ENCODE measurements at places on chromosomes 1 and 21.

DNA sequence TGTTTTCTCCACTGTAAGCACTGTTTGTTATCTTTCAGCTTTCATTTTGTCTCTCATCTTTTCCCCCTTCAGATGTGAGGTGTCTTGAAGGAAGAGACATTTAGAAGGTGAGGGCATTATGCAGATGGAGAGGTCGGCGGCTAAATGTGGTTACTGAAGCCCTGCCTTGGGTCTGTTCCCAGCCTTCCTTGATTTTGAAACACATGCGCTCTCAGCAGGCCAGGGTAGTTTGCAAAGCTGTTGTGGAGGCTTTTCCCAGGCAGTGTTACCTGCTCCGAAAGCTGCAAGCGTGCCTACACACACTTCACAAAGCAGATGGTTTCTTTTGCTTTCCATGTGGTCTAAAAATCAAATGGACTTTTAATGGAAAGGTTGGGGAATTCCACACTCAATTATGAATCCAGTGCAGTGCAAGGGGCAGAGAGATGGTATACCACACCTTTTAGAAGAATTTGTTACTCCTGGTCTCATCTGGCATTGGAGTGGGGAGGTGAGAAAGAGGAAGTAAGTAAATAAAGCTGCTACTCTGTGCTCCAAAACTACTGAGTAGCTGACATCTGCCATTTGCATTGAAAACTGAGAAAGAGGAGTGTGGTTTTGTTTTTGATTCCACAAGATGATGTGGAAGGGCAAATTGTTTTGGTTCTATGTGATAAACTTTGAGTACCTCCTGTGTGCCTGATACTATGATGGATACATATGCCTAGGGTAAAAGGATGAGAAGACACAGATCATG, 91.9 kb downstream of the NFIA start:
- DNase-seq: no peak

DNA sequence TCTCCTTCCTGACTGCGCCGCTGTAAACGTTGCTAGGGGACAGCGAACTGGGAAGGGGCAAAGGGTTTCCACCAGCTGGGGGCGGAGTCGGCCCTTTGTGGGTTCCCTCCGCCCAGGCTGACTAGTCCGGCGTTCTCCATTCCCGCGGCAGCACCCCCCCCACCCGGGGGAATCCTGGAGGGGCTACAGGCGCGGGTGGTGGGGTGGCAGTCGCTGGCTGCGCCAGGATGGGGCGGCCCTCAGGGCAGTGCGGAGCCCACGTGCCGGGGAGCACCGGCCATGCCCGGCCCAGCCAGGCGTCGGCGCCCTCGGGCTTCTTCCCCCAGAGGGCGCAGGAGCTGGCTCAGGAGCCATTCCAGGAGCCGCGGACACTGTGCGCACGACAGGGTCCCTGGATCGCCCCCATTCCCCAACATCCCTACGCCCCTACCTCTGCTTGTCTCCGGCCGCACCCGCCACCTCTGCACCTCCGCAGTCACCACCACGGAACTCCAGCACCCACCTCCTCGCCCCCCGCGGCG, 476 bp downstream of the BATF3 start:
- DNase-seq: no peak

- DNase-seq: no peak
These were observed 4.5 kb upstream of the EDEM3 start for GRCh38 chr1:184759112-184759511.

DNA sequence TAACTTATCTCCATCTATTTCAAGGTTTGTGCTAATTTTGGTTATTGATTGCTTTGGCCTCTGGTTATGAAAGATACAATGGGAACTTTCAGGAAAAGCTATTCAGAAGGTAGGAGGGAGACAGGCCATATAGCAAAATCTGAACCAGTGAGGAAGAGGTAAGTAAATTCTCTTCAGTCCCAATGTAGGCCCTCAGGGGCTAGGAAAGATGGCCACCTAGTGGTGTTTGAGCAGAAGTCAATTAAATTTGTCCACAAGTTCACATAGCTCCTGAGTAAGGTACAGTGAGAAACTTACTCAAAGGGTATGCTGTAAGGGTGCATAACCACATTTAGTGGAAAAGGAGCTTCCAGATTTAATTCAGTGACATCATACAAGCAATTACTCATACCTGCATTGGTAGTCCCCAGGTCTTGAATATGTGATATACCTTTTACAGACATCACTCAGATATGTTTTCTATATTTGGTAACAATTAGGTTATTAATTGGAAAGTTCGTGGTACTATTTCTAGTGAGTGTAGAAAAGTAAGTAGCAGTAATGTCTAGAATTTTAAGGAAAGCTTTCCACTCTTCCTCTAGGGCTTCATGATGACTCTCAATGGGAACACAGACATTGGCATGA, 21.4 kb upstream of the FMO1 start:
- DNase-seq: peak; percentile 6

- DNase-seq: no peak
These were observed 44.5 kb upstream of the VAMP3 start for GRCh38 chr1:7726623-7727022.

DNA sequence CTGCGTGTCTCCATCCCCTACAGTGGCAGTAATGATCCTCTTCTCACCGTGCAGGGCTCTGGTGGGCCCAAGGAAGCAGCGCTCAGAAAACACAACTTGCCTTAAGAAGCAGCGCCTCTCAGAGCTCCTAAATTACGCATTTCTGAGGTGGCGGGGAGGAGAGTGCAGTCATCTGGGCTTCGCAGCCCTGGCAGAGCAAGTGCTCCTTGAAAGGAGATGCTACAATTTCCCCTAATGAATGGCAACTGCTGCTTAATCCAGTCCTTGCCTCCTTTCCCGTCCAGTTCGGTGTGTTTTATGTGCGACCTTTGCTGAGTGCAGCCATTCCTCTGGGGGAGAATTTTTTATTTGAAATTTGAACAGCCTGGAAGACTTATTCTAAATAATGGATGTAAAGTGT, 287.3 kb downstream of the PTPRU start:
- DNase-seq: no peak

DNA sequence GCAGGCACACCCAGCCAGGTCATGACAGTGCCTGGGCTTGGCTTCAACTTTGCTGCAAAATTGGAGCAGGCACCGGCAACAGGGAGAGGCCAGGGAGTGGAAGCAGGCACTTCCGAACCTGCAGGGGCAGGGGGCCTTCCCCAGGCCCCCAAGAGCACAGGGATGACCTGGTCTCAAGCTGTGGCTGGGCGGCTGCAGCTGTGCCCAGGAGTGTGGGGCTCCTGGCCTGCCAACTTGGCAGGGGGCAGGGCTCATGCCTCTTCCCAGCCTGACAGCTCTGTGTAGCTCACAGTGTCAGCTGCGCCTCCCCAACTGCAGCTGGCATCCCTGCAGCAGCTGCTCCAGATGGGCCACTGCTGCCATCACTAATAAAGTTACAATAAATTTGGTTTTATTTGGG, 51.5 kb upstream of the SCYL3 start:
- no peak for DNase-seq

GRCh38 chr1:150576367-150576711, 3.1 kb downstream of the MCL1 start:
- DNase-seq: no peak

- DNase-seq: no peak
These were observed 36.7 kb upstream of the KIF26B start for GRCh38 chr1:245118066-245118465.

DNA sequence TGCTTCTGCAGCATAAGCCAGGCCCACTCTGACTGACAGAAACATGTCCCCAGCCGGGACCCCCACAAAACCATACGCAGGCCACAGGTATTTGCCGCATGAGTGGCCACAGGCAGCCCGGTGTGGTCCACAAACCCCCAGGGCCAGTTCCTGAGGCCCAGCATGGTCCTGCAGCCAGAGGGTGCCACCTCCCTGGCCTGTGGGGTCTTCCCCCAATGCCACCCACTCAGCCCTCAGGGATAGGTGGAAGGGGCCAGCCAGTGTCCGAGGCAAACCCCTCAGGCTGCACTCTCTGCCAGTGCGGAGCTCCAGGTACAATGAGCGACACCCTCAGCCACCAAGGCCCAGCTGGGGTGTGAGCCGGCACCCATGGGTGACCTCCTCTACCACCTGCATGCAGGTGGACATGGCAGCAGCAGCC, 43.5 kb downstream of the UBE2G2 start:
- DNase-seq: no peak

- no peak for DNase-seq
These were observed 69.2 kb upstream of the PDE9A start for GRCh38 chr21:42584296-42584641.

DNA sequence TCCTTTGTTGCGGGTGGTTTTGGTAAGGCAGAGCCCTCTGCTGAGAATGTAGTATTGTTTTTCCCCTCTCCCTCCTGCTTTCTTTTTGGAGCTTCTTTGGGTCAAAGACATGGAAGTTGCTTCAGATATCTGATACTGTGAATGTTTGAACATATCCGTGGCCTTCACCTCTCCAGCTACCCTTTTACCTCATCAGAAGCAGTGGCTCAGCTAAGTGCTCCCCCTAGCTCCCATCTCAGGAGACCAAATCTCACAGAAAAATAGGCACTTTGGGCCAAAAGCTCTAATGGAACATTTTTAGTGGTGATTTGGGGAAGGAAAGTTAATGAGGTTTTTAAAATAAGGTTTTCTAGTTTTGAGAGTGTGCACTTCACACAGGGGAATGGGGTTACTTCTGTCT, 6.3 kb downstream of the TMEM200B start:
- no peak for DNase-seq

GRCh38 chr1:242011894-242012660, 13.2 kb upstream of the MAP1LC3C start:
- DNase-seq: no peak

GRCh38 chr1:44828841-44829440, 14.1 kb downstream of the PTCH2 start:
- no peak for DNase-seq

DNA sequence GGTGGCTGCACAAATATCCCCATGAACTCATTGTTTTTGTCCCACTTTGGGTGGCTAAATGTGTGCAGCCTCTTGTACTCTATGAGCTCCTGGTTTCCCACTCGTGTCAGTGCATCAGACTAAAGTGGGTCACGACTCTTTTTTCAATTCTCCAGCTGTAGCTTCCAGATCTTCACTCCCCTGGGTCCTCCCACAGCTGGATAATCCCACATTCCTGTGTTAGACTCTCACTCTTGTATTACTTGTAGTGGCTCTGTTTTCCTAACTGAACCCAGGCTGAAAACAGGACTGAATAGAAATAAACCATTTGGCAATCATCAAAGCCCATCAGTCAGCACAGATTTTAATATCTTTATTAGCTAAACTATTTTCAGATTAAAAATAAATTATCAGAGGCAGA, 60.4 kb downstream of the UBE2U start:
- DNase-seq: no peak

- DNase-seq: no peak
These were observed 69.0 kb downstream of the DHRS3 start for GRCh38 chr1:12548973-12549459.

DNA sequence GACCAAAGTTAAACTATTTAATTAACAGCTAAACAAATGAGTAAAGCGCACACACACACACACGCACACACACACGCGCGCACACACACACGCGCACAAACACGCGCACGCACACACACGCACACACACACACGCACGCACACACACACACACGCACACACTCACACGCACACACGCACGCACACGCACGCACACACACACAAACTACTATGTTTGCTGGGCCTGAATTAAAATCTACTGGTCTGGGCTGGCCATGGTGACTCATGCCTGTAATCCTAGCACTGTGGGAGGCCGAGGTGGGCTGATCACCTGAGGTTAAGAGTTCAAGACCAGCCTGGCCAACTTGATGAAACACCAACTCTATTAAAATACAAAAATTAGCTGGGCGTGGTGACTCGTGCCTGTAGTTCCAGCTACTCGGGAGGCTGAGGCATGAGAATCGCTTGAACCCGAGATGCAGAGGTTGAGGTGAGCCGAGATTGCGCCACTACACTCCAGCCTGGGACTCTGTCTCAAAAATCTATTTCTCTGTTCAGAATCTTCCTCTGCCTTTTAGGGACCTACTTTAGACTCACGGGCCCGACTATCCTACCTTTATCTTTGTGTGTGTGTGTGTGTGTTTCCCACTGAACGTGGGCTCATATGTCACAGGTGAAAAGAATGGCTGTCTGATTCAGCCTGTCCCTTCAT, 37.5 kb upstream of the DNAJC11 start:
- no peak for DNase-seq

- no peak for DNase-seq
These were observed 24.5 kb downstream of the NEK2 start for GRCh38 chr1:211650904-211651303.

GRCh38 chr1:175833951-175834350, 90.6 kb upstream of the TNR start:
- no peak for DNase-seq

DNA sequence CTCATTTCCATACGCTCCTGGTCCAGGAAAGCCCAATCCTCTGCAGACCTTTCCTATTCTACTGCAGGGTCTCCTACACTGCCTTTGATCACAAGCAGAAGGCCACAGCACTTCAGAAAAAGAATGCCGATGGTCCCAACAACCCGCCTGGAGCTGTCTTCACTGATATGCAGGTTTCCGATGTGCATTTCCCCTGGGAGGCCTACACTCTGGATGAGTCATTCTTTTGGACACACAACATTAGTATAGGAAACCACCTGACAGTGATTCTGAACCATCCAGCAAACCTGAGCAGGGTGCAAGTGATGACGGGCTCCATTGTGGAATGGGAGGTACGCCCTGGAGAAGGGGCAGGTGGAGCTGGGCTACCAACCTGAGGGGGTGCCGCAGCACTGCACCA, 15.0 kb downstream of the PCAT6 start:
- no peak for DNase-seq

DNA sequence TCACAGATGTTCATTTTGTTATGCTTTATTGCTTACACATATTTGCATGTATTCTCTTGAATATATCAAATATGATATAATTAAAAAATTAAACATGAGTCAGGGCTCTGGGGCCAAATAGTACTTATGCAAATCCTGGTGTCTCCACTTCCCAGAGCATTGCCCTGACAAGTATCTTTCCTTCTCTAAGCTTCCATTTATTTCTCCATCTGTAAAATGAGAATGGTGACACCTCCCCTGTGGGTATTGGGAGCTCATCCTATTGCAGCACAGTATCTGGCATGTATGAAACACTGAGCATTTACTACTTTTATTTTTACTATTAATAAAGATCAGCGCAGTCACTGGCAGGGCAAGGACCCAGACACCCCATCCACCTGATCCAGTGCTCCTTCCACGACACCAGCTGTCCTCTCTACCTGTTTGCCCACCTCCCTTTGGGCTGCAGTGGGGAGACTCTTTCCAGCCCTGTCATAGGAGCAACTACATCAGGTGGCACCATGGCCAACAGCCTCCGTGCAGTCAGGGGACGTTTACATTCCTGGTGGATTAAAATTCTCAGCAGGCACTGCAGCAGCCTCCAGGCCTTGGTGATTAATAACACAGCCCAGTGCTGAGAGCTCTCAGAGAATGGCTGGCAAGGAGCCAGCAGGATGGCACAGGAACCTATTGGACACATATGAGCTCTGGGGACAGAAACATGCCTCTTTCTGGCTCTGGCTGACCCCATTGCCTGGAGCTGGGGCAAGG, 113.0 kb downstream of the DMRTB1 start:
- DNase-seq: no peak

DNA sequence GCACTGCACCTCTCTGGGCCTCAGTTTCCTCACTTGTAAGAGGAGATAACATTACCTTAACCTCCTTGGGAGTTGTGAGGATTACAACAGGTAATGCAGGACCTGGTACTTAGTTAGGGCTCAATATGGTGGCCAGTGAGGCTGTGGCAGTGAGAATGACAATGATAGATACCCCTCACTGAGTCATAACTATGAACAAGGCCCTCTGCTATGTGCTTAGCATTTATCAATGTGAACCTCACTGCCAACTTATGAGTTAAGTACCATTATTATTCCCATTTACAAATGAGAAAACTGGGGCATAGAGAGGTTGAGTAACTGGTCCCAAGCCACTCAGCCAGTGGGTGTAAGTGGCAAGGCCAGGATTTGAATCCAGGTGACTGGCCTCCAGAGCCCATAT, 64.4 kb downstream of the HMGB4 start:
- DNase-seq: no peak
